ENCODE measurements at places on chromosomes 2 and 18.

- no peak for DNase-seq
These were observed 197.8 kb downstream of the RDH14 start for GRCh38 chr2:18362696-18363095.

GRCh38 chr2:178266445-178266844, 72.1 kb downstream of the OSBPL6 start:
- DNase-seq: no peak

DNA sequence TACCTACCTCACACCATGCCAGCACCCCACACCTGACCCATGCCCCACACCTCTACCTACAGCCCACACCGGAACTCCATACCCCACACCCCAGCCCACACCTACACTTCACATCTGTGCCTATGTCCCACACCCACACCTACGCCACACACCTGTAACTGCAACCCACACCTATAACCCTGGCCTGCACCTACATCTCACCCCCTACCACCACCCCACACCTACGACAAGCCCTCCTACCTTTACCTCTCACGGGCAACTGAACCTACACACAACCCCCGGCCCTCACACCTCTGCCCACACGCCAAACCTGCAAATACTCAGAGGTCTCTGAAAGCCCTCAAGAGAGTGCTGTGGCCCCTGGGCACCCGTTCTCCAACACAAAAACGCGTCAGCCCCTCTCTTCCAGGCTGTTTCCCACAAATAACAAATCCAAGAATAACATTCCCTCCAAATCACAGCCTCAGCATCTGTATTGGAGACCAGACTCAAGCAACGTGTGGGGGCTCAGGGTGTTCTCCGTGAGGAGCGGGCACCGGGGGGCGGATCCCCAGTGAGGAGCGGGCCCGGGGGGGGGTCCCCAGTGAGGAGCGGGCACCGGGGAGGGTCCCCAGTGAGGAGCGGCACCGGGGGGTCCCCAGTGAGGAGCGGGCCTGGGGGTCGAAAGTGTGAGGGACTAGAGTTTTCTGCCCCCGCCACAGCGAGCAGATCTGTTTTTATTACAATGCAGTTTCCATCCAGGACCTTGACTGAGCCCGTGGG, 33.4 kb downstream of the SLC66A2 start:
- no peak for DNase-seq

DNA sequence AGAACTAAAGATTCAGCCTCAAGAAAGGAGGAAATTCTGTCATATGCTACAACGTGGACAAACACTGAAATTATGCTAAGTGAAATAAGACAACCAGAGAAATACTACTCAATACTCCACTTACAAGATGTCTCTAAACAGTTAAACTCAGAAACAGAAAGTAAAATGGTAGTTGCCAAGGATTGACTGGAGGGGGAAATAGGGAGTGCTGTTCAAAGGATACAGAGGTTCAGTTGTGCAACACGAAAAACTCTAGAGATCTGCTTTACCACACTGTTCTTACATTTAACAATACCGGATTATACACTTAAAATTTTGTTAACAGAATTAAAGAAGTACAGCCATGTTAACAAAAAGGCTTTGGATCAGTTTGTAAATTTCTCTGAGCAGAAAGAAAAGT, 39.8 kb upstream of the C2orf15 start:
- no peak for DNase-seq

- no peak for DNase-seq
These were observed 12.7 kb downstream of the TRIM54 start for GRCh38 chr2:27294928-27295327.

GRCh38 chr18:35770376-35771014, 189.0 kb downstream of the GALNT1 start:
- DNase-seq: no peak

- no peak for DNase-seq
These were observed 180.1 kb downstream of the CAPN13 start for GRCh38 chr2:30627151-30627550.

- no peak for DNase-seq
These were observed 357.9 kb downstream of the THSD7B start for GRCh38 chr2:137123226-137123625.

GRCh38 chr18:9737006-9737405, 28.9 kb downstream of the RAB31 start:
- DNase-seq: no peak

- DNase-seq: no peak
These were observed 21.0 kb upstream of the NRP2 start for GRCh38 chr2:205661281-205661680.

GRCh38 chr2:159904959-159905305, 106.9 kb upstream of the CD302 start:
- DNase-seq: peak; percentile 15

All from substantia nigra (tissue), 51 donors.